ENCODE measurements at places on chromosomes 6 and 20.

- no peak for DNase-seq
These were observed 555.9 kb downstream of the C6orf118 start for GRCh38 chr6:164753517-164753916.

GRCh38 chr6:138537106-138537505 is 37.8 kb upstream of the NHSL1 start:
- DNase-seq: no peak

DNA sequence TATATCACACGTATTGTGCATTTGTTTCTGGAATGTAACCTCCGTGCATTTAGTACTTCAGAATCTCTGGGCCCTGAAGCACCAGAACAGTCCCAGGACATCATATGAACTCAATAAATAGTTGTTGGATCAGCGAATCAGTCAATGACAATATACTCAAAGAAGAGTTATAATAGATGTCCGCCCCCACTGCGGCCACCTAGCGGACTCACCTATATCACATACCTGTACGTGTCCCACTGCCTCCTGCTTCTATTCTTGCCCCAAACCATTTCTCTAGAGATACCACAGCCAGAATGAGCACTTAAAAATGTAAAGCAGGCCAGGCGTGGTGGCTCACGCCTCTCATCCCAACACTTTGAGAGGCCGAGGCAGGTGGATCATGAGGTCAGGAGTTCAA is 73.9 kb downstream of the DCDC2 start:
- DNase-seq: no peak

- DNase-seq: no peak
These were observed 782 bp upstream of the PCMTD2 start for GRCh38 chr20:64254571-64255360.

DNA sequence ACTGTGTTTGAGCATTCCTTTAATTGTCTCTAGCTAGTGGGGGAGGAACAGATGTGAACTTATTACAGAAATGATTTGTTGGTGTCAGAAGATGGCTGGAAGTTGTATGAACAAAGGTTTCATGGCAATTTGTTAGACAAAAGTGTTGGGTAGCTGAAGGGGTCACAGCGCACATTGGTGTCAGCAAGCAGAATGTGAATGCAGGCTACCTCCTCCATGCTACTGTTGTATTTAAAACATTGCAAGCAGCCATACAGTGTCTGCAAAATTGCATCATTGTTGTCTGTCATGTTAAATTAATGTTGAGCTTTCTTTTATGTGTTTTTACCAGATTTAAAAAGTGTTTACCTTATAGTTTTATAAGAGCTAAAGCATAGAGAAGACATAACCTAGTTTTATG is 6.2 kb downstream of the LRRC1 start:
- no peak for DNase-seq

DNA sequence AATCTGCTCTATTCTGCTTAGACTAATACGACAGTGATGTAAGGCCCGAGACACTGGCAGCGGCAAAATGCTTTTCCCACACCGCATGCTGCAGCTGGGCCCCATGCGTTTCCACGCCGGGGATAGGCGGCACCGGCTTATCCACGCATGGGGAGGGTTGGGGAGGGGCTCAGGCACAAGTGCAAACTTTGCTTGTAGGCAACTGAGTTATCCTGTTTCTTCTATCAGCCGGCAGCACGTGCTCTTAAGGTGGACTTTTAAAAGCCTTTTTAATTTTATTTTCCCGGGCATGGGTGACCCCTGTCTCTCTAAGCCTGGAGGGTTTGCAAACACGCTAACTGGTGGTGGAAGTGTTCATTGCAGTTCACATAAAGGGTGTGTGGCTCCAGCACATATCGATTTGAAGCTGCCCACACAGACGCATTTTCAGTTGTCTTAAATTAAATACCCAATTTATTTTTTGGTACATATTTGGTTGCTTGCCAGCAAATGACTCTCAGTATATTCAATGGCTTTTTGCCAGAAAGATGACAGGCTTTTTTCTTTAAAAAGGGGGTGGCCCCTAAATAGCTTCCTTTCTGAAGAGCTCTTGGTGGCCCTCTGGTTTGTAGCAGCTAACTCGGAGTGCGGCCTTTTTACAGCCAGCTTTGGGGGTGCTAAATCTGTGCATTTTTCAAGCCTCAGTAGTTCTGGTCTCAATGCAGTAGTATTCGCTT is 561.8 kb upstream of the AGPAT4 start:
- no peak for DNase-seq

DNA sequence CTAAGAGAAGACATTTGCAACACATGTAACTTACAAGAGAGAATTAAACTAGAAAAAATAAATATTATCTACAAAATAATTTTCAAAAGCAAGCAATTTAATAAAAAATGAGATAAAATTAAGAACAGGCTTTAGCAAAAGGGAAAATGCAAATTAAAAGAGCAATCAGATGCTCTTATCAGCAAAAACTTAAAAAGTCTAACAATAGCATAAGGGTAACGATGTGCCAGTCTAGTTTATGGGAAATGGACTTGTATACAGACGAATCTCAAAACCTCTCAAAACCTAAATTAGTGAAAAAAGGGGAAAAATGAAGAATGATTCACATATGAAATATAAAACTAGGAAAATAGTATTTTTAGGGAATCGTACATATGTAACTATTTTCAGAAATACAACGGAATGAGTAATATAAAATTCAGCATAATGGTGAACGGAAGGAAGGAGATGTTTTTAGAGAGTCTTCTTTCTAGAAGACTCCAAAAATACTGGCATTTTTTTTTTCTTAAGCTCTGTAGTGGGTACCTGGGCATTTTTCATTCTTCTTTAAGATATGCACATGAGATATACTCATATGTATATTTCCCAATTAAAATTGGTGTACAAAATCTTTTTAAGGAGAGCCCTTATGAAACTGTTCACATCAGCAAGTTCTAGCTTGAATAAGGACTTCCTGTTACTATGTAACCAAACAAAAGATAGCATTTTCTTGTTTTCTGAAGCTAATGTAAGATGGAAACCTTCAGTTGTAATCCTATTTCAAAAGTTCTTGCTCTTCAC is 927 bp upstream of the MANEA start:
- DNase-seq: no peak

GRCh38 chr6:33628401-33628964 is 7.4 kb downstream of the ITPR3 start:
- DNase-seq: no peak

GRCh38 chr6:105272786-105273185 is 93.0 kb upstream of the POPDC3 start:
- DNase-seq: no peak

GRCh38 chr20:3473324-3473723 is 2.5 kb downstream of the ATRN start:
- no peak for DNase-seq

DNA sequence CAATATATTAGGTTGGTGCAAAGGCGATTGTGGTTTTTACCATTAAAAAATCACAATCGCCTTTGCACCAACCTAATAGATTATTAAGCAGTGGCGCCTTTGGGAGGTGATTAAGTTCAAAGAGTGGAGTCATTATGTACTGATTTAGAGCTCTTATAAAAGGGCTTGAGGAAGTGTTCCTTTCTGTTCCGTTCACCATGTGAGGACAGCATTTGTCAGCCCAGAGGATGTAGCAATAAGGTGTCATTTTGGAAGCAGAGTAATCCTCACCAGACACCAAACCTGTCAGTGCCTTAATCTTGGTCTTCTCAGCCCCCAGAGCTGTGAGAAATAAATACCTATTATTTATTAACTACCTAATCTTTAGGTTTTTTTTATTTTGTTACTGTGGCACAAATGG is 542.1 kb upstream of the MAN1A1 start:
- no peak for DNase-seq
